ENCODE measurements at places on chromosomes 1 and 21.

- H3K27ac ChIP-seq: no peak overlapping the region
- no peaks in the 10 kb centered on the region for H3K4me1 ChIP-seq
- H3K4me3 ChIP-seq: no peak overlapping the region
- DNase-seq: no peak
Measured at GRCh38 chr1:170288155-170288554, 142.4 kb downstream of the NTMT2 start.

- peak; percentile 34 for DNase-seq
- no peak overlapping the region for H3K4me3 ChIP-seq
- peaks cover 3% of the 10 kb centered on the region for H3K4me1 ChIP-seq
- H3K36me3 ChIP-seq: no peaks in the 10 kb centered on the region
Measured at GRCh38 chr1:26094076-26094669, 17.5 kb upstream of the PDIK1L start.

DNA sequence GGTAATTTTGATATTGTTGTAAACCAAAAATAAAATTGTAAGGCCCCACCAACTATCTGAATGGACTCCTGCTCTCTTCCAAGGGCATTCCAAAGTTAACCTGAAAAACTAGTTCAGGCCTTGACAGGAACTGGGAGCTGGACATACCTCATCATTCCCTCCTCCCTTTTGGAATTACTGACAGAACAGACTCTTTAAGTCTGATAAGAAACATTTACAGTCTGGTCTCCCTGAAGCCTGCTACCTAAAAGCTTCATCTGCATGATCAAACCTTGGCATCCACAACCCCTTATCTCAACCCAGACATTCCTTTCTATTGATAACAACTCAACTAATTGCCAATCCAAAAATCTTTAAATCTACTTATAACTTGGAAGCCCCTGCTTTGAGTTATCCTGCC is 123.8 kb downstream of the TLR5 start:
- H3K27ac ChIP-seq: no peak overlapping the region
- H3K27me3 ChIP-seq: no peaks in the 10 kb centered on the region
- H3K4me1 ChIP-seq: no peaks in the 10 kb centered on the region
- no peak overlapping the region for H3K4me3 ChIP-seq
- DNase-seq: no peak
- H3K36me3 ChIP-seq: no peaks in the 10 kb centered on the region

GRCh38 chr1:214439352-214440119 is 111.9 kb downstream of the PTPN14 start:
- no peaks in the 10 kb centered on the region for H3K27me3 ChIP-seq
- H3K27ac ChIP-seq: peak overlapping the region; percentile 63
- DNase-seq: peak; percentile 66
- H3K4me1 ChIP-seq: peaks cover 9% of the 10 kb centered on the region

DNA sequence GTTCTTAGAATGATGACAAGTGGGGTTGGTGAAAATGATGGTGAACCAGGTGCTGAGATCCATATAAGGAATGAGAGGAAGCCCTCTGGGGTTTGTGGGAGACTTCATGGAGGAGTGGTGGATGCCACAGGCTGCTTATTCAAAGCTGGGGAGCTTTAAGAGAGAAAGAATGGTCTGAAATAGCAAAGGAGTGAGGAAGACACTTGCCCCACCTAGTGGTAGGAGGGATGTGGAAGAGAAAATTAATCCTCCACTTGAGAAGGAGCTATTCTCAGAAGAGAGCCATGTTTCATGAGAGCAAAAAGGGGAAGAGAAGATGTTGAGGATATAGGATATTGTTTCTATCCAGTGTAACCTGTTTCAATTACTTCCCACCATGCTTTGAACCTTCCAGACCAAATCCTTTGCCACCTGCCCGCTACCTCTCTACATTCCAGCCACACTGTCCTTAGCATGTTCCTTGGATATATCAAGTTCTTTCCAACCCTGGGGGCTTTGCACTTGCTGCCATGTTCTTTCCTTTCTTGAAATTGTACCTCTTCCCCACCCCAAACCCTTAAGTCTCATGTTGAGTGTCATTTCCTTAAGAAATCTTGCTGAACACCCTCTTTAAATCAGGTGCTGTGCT is 19.6 kb upstream of the ZNF648 start:
- H3K27me3 ChIP-seq: no peaks in the 10 kb centered on the region
- H3K27ac ChIP-seq: no peak overlapping the region
- H3K4me3 ChIP-seq: no peak overlapping the region

DNA sequence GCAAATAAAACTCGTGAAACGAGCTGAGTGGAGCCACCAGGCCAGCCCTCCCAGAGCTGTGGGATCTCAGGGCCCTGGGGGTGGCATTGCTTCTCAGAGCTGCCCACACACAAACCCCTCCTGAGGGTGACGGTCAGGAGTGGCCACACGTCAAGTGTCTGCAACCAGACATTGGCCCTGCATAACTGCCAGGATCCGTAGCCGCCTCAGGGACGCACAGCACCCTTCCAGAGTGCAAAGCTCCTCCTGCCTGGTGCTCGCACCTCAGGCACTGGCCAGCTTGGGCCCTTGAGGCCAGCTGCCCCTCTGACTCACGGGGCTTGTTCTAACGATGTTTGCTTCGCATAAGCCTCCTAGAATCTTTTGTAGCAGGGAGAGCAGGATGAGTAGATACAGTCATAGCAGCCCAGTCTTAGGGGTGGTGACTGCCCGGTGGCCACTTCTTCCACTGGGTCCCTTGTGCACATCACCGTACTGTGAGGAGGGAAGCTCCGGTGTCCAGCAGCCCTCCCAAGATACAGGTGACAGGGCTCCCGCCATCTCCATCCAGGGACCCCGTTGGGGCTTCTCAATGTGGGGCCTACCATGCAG is 5.0 kb downstream of the WNT3A start:
- H3K4me1 ChIP-seq: no peaks in the 10 kb centered on the region
- no peak overlapping the region for H3K4me3 ChIP-seq
- DNase-seq: peak; percentile 5
- no peaks in the 10 kb centered on the region for H3K36me3 ChIP-seq
- H3K27ac ChIP-seq: no peak overlapping the region

DNA sequence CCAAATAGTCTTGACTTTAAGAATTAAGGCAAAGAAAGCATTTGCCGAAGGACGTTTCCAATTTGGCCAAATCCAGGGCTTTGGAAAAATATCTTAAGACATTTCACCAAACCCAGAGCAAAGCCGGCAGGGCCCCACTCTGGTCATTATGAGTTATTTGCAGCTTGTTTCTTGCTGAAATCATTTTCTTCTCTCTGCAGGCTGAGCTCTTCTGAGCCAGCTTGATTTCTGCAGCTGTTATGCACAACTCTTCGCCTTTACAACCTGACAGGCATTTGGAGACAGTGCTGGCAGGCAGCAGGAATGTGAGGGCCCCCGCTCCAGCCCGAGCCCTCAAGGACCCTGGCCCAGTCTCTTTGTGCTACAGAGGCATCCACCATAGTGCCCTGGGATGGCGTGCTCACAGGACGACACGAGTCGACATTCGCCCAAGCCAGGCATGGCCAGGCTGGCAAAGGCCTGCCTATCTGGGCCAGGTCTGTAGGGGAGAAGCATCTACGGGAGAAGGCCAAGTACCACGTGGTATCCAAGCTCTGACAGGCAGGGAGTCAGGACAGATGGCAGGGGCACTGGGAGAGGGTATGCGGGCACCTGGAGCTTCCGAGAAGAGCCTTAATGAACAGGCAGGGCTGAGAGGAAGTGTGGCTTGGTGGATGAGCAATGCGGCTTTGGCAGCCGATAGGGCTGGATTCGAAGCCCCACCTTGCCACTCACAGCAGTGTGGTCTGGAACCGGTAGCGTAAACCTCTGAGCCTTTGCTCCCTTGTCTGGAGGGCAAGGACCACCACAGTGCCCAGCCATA is 32.3 kb downstream of the SYF2 start:
- no peak overlapping the region for H3K27ac ChIP-seq
- no peaks in the 10 kb centered on the region for H3K27me3 ChIP-seq
- peak; percentile 84 for DNase-seq
- H3K4me1 ChIP-seq: peaks cover 2% of the 10 kb centered on the region
- H3K36me3 ChIP-seq: no peaks in the 10 kb centered on the region

GRCh38 chr21:36721817-36722216 is 22.9 kb downstream of the SIM2 start:
- no peak for DNase-seq
- H3K27me3 ChIP-seq: no peaks in the 10 kb centered on the region
- no peak overlapping the region for H3K27ac ChIP-seq

DNA sequence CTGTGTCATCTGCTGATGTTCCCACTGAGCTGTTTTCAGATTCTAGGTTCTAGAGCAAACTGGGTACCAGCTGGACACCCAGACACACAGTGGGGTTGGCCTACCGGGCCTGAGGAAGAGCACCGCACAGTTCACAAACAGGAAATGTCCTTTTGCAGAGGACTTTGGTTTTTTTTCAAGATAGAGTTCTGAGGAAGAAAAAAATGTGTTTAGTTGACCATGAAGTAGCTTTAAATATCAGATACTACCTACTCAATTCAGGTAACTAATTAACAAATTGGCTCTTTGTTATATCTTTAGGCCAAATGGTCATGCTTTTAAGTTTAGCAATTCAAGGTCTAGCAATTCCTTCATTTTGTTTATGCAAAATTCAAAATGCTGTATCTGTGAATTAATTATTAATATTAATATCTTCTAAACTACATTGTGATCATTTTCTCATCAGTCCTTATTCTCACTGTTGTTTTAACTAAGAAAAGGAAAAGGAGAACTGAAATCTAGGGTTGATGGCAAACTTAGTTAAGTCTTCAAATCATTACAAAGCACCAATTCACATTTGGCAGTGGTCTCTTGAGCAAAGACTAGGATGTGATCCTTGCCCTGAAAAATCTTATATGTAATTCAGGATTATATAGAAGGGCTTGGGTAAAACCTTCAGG is 17.2 kb upstream of the NCF2 start:
- no peaks in the 10 kb centered on the region for H3K27me3 ChIP-seq
- H3K4me3 ChIP-seq: no peak overlapping the region
- no peak for DNase-seq
- H3K4me1 ChIP-seq: no peaks in the 10 kb centered on the region
- no peak overlapping the region for H3K27ac ChIP-seq
- no peaks in the 10 kb centered on the region for H3K36me3 ChIP-seq

GRCh38 chr1:191888996-191889622 is 269.2 kb upstream of the RGS18 start:
- H3K27me3 ChIP-seq: no peaks in the 10 kb centered on the region
- no peaks in the 10 kb centered on the region for H3K4me1 ChIP-seq
- H3K27ac ChIP-seq: no peak overlapping the region
- DNase-seq: peak; percentile 21

DNA sequence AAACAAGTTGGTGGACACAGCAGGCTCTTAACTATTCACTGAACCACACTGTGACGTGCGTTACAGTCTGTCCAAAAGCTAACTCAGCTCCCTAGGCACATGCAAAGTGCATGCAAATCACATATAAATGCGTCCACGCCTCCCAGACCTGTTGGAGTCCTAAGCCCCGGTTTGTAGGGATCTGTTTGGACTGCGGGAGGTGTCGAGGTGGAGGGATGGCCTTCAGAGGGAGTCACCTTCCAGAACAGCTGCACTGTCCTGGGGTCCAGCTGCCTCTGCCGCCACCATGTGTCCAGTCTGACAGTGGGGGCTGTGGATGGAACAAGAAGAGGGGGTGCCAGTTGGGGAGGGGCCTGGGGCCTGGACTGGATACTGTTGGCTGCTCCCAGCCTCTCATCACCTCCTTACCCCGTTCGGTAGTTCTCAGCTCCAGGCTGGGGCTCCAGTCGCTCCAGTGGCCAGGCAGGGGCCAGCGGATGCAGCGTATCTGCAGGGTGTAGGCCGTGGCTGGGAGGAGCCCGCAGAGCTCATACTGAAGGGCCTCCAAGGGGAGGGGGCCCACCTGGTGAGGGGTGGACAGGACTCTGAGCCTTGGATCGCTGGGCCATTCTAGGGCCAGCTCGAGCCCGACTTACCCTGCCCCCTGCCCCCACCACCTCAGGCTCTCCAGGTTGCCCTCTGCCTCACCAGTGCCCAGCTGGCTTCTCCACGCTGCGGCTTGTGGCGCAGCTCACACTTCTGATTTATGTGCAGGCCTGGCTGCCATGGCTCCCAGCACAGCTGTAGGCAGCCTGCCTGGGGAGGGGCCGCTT is 7.9 kb upstream of the MRPS15 start:
- H3K4me1 ChIP-seq: no peaks in the 10 kb centered on the region
- no peaks in the 10 kb centered on the region for H3K36me3 ChIP-seq
- DNase-seq: peak; percentile 62
- no peak overlapping the region for H3K27ac ChIP-seq
- no peak overlapping the region for H3K4me3 ChIP-seq
- no peaks in the 10 kb centered on the region for H3K27me3 ChIP-seq

DNA sequence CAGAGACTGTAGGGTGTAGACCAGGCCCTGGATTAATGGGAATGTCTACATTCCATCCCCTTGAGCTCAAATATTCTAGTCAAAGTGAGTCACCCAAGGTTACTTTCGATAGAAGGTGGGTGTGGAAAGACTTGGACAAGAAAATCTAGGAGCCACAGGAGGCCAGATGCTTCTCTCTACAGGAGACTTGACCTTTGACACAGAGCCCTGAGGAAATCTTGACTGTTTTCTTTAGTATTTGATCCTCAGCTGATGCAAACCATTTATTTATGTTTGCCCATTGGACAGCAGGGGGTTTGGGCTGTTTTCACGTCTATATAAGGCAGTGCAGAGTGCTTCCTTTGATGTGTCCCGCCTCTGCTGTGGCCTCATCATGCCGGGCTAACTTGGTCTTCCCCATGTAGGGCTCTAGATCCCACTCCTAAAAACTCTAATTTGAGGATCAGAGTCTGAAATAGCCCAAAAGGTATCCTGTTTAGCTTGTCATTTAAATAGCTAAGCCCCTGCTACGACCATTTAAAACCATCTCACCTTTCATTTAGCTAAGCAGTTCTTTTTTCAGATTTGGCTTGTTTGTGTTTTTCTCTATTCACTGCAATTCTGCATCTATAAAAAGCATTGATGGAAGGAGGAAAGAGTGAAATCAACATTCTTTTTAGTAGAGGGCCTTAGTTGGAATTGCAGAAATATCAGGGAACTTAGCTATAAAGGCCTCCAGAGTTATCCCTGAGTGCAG is 15.5 kb upstream of the MAP3K7CL start:
- no peaks in the 10 kb centered on the region for H3K36me3 ChIP-seq
- no peak overlapping the region for H3K4me3 ChIP-seq
- no peaks in the 10 kb centered on the region for H3K27me3 ChIP-seq
- H3K27ac ChIP-seq: no peak overlapping the region

- no peak for DNase-seq
- no peaks in the 10 kb centered on the region for H3K4me1 ChIP-seq
- H3K27ac ChIP-seq: no peak overlapping the region
- H3K36me3 ChIP-seq: no peaks in the 10 kb centered on the region
Measured at GRCh38 chr1:174200746-174201145, 41.4 kb downstream of the RABGAP1L start.

Measured in kidney (tissue), 22 donors.